ENCODE measurements at places on chromosomes 16 and 17.
A peak's percentile ranks its signal among the peaks of the same experiment; 100 is the strongest.

- DNase-seq, result peak; percentile 55
These were observed 890 bp downstream of the TOB1 start for GRCh38 chr17:50865060-50865867.

- peak; percentile 78 for DNase-seq
These were observed 35.8 kb upstream of the SNN start for GRCh38 chr16:11632455-11632939.

DNA sequence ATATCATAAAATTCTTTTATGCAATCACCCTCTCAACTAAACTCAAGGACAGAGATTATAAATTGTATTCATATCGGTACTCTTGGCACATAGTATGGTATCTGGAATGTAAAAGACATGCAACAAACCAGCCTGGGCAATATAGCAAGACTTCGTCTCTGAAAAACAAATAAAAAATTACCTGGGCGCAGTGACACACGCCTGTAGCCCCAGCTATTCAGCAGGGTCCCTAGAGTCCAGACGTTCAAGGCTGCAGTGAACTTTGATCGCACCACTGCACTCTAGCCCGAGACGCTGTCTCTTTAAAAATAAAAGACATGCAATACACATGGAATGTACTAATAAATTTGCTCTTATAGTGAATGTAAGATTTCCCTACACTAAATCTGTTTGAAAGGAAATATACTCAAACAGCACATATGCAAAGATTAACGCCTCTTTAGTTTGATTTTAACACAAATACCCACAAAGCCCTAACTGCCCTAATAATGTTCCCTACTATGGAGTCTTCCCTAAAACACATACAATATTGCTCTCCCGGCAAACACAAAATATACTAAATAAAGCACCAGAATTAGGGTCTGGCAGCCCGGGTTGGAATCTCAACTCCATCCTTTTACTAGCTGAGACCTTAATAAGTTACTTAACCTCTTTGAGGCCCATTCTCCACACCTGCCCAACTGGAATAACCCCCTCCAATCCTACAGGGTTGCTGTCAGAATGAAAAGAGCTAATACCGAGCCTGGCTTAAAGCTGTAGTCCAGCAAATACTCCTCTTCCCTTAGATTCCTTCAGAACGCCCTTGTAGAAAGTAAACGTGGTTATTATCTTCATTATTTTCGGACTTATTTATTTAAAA lies 1.2 kb downstream of the ABCA5 start:
- no peak for DNase-seq

DNA sequence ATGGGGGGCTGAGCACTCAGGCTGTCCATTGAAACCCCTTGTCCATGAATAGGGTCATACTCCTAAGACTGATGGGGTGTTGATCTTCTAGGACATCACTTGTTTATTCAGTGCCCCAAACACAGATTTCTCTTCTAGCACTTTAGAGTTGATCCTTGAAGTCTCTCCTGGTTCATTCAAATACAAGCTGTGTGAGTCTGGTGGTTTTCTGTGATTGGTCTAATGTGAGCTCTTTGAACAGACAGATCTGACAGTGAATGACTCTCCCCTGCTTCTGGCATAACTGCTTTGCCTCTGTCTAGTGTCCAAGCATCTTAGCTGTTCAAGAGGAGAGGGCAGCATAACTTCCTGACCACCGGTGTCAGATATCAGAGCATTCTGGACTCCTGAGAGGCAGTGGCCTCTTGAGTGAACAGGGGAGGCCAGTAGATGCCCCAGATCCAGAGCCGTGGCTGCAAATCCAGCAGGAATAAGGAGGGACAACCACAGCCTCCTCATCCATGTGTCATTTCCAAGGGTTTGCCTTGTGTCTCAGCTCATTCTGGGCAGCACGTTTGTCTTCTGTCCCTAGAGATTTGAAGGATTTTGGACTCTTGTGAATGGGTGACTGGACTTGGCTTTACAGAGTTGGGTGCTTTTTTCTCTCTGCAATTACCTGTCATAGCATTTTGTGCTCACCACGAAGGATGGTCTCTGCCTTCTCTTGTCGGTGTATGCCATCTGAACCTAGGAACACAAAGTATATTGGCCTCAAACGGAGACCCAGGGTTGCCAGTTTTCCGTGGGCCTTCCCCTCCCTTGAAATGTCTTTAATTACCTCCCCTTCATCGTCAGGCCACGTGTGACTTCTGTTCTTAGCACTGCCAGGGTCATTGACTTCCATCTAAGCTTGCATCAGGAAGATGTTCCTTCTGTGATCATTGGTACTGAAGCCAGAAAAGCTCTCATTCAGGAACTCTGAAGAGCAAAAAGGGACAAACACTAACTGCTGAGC lies 13.9 kb upstream of the CLEC18C start:
- DNase-seq, result no peak

- DNase-seq, result no peak
These were observed 474.4 kb downstream of the SLC39A11 start for GRCh38 chr17:72618001-72618509.

DNA sequence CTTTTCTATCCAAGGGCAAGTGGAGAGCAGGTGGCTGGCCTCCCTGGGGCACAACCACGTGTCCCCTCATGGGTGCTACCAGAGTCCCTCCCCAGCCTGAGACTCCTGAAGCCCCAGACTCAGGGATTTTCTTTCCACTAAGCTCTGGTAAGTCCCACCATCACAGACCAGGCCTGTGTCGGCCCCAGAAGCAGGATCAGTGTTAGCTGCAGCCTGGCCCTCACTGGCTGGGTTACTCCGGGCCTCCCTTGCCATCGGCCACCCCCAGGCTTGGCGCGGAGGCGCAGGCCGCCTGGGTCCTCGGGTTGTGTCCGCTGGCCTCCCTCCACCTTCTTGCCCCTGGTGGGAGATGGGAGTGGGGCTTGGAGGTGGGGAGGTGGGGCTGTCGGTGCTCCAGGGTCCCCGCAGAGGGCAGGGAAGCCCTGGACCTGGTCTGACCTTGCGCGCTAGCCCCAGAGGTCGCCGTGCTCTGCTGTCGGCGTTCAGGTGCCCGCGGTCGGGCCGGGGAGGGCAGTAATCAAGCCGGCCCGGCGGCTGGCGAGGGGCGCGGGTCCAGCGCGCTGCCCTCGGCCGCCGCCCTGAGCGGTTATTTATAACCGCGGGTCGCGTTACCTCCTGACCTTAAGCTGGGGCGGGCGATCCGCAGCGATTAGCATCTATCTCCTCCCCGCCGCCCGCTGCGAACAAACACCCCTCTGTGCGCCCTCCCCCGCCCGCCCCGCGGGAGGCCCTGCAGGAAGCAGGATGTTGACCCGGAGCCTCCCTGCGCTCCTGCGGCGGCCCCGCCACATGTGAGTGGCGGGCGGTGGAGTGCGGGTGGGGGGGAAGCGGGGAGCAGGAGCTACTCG lies 78.1 kb upstream of the TOB1 start:
- peak; percentile 68 for DNase-seq

GRCh38 chr16:31476303-31477219 lies 4.6 kb downstream of the TGFB1I1 start:
- peak; percentile 54 for DNase-seq

- no peak for DNase-seq
These were observed 221.1 kb downstream of the FTO start for GRCh38 chr16:53925107-53925410.

DNA sequence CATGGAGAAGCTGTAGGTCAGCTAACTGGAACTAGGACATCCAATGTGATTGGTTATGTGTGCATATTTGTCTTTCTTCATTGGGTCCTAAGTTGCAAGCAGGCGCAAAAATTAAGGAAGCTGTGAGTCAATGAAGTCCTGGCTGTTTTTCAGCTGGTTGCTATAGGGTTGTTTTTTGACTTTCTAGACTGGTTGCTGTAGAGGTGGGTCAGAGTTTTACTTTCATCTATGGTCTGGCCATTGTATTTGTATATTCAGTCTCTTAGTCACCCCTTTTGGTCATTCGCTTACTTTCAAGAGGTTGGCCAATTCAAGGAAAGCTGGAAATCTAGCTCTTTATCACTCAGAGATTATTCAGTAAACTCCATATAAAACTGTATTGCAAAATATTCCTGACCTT lies 62.0 kb upstream of the AMZ2 start:
- no peak for DNase-seq

- DNase-seq, result no peak
These were observed 29.1 kb upstream of the PHOSPHO1 start for GRCh38 chr17:49259663-49260010.

DNA sequence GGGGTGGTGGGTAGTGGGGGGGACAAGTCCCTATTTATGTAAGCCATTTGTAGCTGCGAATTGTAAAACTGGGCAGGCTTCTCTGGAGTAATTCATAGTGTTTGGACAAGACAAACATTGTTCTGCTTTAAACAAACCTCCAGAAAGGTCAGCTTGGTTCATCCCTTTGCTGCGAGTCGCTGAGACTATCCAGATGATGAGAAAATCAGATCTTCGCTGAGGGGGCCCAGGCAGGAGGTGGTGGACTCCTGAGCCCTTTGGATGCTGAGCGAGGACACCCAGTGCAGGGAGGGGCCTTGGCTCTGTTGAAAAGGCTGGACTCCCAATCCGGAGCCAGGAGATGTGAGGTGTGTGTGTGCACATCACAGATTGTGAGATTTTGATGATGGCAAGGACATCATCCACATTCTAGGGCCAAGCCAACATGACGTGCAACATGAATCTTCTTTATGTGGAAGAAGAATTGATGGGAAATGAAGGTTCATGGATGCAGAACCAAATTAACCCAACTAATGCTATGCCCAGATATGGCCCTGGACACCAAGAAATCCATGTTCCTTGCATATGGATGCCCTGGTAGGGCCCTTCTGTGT lies 15.0 kb upstream of the NTN1 start:
- DNase-seq, result no peak

DNA sequence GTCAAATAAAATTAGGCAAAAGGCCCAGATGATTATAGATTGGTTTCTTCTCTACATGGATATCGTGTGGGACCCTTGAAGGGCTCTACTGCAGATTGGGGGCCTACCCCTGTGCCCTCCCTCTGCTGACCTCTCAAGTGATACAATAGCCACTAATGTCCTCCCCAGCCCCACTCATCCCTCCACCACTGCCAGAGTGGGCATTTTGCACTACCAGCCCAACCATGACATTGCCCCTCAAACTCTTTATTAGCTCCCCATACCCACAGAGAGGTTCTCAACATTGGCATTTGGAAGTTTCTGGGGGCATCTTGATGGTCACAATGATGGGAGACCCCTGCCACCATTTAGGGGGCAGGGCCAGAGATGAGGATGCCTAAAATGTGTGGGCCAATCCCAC lies 41.8 kb downstream of the CCDC182 start:
- no peak for DNase-seq

DNA sequence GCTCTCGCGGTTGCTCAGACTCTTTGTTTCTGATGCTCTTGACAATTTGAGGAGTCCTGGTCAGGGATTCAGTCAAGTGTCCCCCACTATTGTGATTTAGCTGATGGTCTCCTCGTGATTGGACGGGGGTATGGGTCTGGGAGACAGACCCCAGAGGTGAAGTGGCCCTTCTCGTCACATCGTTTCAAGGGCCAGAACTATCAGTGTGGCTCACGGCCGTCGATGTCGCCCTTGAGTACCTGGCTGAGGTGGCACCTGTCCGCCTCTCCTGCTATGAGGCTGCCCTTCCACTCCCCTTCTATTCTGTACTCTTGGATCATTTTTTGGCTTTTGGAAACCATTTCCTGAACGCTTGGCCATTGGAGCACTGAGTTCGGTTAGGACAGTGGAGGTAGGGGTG lies 7.4 kb upstream of the MEAK7 start:
- DNase-seq, result no peak

DNA sequence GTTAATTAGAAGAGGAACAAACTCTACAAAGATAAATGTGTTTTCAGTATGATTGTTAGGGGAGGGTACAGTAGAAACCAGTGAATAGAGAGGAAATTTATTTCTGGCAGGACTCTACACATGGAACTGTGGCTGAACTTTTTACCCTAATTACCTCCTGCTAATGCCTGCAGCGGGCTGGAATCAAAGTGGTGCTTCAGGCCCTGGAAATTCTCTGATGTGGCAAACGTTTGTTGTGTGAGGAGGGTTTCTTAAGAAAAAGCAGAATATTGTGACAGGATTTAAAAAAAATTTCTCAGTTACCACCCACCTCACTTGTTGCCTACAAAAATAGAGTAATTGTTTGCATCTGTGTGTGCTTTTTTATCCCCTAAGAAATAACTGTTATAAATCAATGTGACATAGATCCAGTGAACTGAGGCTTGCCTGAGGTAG lies 154.5 kb downstream of the BCAS3 start:
- no peak for DNase-seq

GRCh38 chr17:14297161-14297851 lies 3.6 kb upstream of the HS3ST3B1 start:
- DNase-seq, result peak; percentile 34

DNA sequence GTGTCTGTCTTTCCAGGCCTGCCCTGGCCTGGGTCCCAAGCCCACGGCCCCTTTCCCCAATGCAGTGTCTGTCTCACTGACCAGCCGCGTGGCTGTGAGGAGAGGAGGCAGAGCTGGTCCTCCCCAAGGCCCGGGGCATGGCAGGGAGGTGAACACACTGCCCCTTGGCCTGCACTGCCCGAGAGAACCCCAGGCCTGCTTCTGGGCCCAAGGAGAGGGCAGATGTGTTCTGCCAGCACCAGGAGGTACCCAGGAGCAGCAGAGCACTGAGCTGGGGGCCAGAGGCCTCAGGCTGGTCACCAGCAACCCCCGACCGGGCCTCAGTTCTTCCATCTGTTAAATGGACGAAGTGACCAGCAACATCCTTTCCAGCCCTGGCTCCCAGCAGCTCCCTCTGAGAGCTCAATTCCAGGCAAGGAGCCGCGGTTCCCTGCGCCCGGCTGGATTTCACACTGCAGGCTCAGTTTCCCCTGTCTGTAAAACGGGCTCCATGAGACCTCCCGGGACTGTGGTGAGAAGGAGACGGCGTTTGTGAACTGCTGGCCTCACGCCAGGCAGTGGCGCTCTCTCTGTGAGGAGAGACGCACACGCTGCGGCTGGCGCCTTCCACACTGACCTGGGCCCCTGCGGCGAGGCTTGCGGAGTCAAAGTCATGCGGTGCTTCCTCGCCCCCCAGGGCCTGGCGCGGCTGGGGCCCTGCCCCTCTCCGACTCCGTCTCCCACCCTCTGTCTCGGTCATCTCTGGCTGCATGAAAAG lies 8.1 kb upstream of the ZFPM1 start:
- peak; percentile 28 for DNase-seq

DNA sequence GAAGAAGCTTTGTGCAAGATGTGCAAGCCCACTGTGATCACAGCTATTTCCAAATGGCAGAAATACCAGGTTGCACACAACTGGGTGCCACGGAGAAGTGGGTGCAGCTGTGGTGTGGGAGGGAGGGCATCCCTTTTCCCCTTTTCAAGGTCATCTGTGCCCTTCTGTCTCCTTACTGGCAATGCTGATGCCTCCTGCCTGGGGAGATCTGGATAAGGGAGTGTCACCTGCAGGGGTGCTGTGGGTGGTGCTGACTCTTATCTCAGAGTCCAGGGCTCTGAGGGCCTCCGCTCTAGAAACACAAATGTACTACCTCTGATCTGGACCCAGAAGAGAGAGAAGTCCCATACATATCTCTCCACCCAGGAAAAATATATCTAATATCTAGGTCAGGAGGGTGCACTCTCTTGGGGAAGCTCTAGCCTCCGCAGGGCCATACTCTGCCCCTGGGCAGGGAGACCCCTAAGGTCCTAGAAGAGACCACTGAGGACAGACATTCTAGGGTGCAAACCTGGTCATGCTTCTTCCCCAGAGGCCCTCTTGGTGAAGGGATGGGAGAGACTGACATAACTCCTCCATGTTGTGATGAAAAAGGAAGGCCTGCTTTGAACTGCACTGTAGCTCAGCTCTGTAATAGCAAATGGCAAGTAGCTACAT lies 18.5 kb downstream of the NPRL3 start:
- DNase-seq, result no peak

- no peak for DNase-seq
These were observed 47.1 kb upstream of the PIK3R6 start for GRCh38 chr17:8914554-8914953.

GRCh38 chr17:1773696-1774181 lies 11.9 kb downstream of the SERPINF1 start:
- peak; percentile 57 for DNase-seq
